ENCODE measurements at places on chromosomes 11 and 22.

GRCh38 chr22:21047035-21047661, 1.4 kb downstream of the LRRC74B start:
- no peak for DNase-seq

DNA sequence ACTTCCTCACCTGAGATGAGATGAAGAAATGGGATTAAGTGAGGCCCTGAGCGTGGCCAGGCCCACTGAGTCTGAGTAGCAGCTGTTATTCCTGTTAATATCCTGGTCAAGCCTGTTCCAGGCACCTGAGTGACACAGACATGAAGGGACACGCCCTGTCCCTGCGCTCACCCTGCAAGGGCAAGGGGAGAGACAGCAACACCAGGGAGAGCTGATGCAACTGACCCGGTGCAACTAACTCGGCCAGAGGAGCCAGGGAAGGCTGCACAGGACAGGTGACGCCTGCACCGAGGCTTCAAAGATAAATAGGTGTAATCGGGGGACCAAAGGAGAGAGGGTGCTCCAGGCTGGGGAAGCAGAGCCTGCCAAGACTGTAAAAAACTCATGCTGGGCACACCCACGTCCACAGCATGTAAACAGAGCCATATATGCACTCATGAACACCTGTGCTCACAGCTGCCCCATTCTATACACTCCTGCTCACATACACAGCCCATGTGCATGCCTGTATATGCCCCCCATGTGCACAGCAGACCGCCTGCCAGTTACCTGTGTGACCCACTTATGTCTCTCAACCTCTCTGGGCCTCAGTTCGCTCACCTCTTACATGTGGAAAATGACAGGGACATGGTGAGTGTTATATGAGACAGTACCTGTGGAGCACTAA, 22.8 kb upstream of the GCAT start:
- DNase-seq = no peak

GRCh38 chr11:66333896-66334604, 2.2 kb downstream of the RIN1 start:
- no peak for DNase-seq

GRCh38 chr11:74784234-74784633, 35.6 kb downstream of the RNF169 start:
- DNase-seq = no peak

DNA sequence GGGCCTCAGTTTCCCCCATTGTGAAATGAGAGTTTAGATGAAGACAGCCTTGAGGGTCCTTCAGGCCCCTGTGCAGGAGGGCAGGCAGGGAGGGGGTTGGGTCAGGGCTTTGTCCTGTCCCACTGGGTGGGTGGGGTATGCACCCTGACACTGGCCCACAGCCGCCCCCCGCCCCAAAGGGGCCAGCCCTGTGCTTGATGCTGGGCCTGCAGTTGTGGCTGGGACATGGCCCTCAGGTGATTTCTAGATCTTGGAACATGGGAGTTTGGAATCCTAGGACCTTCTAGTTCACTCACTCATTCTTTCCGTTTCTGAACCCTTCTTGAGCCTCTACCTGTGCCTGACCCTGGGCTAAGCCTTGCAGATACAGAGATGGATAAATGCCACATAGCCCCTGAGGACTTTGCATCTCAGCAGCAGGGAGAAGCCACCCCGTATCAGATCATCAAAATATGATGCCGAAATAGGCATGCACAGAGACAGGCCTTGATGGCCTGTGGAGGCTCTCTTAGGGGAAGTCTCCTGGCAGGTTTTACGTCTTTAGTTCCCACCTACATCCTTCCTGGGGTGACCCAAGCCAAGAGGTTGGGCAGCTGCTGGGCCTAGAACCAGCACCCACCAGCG, 76.0 kb downstream of the FBLN1 start:
- DNase-seq = no peak

DNA sequence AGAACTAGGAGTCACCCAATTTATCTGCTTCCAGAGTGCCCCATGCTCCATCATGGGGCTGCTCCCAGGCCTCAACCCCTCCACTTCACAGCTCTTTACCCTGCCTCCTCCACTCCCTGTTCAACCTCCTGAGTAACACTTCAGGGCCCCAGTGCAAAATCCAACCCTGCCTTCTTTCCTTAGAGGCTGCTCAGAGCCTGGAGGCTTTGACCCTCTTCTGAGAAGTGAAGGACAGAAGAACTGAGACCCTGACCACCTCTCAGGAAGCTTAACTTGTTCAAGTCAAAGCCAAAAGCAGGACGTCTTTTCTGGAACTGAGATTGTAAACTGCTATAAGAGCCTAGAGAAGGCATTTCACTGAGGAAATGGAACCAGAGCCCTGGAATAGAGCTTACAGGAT, 15.5 kb downstream of the EIF3F start:
- DNase-seq = no peak

- no peak for DNase-seq
These were observed 20.2 kb downstream of the PPFIBP2 start for GRCh38 chr11:7534042-7534378.

DNA sequence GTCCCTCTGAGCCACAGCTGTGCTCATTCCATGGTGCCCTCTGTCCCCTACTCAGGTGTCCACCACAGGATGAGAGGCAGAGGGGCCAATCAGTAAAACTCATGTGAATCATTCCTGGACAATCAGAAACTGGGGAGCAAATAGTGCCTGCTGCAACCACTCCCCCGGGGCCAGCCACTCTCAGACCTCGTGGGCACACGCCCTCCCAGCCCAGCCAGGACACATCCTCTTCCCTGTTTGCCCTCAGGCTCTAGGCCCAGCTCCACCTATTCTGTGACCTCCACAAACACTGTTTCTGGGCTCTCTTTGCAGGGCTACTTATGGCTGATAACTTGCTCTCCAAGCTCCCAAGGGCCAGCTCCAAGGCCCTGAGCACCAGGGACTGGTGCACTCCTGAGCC, 14.0 kb upstream of the KCTD14 start:
- no peak for DNase-seq

DNA sequence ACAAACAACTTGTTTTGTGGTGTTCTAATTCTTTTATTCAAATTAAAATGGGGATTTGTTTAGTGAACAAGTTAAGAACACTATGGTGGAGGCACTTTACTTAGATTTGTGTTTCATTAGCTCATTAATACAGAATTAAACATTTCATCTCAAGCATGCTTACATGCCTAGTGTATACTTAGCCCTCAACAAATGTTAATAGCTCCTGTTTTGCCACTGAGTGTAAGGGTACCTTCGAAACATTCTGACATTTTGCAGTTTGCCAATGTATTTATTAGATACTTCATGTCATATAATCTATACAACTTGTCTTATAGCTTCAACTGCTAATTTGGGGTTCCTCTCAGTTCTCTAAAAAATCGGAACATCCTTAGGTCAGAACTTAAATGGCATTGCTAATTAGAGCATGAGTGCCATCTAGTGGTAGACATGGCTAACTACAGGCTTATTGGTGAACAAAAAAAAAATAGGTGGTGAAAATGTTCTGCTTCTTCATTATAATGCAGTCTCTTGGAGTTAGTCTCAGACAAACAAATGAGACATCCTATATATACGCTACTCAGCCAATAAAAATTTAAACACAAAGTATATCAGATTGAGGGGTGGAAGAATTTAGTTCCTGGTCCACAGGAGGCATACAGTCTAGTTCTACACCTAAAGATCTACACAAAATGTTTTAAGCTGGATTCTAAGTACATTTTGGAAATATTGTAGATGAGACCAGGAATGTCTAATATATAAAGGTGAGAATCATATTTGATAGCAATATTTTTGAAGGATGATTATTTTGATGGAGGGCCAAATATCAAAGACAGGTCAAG, 4.9 kb upstream of the CNTN5 start:
- DNase-seq = no peak

- no peak for DNase-seq
These were observed 906.1 kb upstream of the RAG2 start for GRCh38 chr11:37504060-37504611.

DNA sequence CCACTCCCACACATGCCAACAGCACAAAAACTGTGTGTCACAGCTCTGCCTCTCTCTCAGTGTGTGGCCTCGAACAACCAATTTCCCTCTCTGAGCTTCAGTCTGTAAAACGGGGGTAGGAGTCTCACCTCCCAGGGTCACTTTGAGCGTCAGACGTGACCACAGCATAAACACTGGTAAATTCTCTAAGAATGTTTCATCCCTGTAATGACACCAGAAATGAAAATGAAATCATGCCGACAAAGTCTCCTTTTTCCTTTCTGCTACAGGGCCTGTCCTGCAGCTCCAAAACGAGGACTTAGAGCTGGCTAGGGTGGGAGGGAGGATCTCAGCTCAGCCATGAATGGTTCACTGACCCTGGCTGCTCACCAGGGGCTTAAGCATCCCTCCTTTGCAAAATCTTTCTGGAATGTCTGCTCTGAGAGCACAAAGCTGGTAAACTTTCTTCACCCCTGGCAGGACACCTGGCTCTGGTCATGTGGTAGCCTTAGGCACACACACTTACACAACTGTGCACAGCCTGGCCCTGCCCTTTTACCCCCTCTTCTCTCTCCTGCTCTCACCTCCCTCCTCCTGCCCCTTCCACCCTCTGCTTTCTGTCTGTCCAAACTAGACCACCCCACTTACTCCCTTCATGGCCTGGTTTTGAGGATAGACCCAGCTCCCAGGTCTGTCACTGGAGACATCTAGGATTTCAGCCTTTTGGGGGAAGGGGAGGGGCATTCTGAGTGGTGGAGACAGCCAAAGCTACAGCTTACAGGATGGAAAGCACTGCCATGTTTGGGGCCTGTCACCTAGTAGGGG, 12.3 kb upstream of the TSKU start:
- no peak for DNase-seq

DNA sequence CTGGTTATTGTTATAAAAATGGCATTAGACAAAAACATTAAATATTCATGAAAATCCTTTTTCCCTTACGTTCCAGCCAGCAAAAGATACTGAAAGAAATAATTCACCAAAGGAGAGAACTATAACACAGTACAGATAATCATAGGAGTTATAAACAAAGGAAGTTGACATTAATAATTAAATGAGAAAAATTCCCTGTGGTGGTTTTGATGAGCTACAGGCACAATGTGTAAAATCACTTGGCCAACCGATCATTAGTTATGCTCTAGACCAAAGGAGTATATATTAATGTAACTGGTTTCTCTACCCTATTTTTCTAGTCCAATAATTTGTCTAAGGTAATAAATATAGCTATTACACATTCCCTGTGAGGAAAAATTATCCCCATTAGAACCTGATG, 534.7 kb downstream of the CNTN5 start:
- DNase-seq = no peak

DNA sequence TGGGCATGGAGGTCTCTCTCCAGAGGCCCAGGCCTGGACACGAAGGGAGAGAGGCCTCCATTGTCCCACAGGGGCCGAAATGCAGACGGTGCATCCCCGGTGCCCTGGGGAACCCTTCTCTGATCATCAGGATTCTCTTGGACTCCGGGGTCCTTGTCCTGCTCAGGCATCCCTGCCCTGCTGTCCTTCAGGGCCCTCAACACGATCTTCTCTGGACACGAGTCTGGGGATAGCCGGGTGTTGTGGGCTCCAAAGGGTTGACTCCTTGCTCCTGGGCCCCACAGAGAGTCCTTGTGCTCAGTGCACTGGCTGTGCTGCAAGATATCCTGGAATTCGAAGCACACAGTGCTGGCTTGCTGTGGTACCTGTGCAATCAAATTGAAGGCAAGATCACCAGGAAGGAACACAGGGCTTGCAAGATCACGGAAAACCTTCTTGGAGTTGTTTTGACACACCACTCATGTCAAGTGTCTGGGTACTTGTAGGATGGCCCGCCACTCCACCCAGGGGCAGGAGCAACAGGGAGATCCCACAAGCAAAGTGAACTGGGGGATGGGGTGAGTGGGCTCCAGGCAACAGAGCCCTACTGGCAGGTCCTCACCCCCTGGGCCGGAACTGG, 61.3 kb upstream of the PRODH start:
- no peak for DNase-seq

DNA sequence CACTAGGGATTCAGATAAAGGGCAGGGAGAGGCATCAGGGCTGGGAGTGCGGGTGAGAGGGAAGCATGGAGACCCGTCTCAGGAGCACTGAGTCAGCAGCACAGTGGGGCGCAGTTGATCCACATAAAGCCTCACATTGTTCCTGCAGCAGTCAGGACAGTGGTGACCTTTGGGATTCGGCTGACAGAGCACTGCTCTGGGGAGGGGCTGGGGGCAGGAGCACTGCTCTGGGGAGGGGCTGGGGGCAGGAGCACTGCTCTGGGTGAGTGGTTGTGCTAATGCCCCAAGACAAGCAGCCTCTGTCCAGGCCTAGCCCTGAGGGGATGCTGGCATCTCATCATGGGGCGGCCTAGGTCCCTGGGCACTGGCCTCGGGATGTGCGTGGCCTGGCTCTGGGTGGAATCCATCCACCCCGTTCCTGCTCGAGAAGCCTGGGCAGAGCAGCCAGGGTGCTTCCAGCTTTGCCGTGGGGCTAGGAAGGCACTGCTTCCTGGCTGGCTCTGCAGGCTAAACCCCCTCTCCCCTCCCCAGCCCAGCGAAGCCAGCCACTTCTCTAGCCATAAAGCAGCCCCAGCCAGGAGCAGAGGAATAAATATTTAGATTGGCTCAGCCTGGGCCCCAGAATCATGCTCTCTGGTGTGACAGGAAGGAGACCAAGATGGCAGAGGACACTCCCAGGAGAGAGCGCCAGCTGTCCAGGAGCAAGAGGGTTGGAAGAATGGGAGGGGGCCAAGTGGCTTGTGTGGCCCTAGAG, 7.3 kb downstream of the OAF start:
- DNase-seq = no peak

DNA sequence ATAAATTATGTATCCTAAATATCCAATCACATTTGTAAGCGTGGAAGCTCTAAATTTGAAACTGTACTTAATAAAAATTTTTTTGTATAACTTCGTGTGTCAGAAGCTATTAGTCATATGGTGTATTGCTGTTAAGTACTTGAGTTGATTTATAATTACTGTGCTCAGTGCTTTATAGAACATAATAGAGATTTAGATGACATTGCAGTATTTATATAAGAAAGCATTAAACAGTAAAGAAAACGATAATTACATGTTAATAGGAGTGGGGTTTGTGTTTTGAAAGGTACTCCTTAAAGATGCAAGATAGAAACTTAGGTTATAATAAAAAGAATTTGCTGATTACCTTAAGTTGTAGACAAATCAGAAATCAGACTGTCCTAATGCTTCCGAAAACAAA, 5.9 kb upstream of the TCP11L1 start:
- DNase-seq = no peak

- no peak for DNase-seq
These were observed 648.4 kb downstream of the ETS1 start for GRCh38 chr11:127939000-127939399.

GRCh38 chr22:25281675-25282345, 62.4 kb downstream of the CRYBB2 start:
- no peak for DNase-seq

Data from stimulated activated CD4-positive, alpha-beta T cell treated with anti-CD3 and anti-CD28 coated beads, Interleukin-2, amount 100 ng/mL, for 24 hours (primary cell).